ENCODE measurements at places on chromosomes 6 and 20.

GRCh38 chr6:139364302-139364981 is 10.0 kb downstream of the CITED2 start:
- no peak for DNase-seq

DNA sequence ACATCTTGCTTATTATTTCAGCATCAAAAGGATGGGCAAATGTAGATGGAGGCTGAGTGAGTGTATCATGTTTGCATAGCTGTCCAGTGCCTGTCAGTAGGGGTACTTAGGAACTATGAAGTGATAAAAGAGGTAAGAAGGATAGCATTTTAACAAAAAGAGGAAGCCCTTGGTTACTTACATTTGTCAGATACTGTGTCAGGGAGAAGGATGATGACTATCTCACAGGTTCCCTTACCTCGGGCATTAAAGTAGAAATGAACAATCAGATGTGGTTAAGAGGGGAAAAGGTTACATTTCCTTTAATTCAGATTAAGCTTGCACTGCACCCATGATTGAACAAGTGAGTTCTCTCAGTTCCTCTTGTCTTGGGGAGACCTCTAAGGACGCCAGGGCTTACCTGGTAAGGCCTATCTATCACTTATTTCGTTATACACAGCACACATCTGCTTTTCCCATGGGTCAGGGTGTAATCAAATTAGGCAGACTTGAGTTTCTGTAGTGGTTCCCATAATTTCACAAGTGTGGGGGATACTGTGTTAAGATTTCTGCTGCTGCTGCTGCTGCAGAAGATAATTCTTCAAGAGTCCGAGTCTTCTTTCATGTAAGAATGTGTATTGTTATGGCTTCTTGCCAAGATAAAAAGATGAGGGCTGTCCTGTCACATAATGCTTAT is 4.5 kb downstream of the FOXO3 start:
- no peak for DNase-seq

- DNase-seq = no peak
Measured at GRCh38 chr20:57650756-57651483, 30.7 kb upstream of the ZBP1 start.

- DNase-seq = no peak
Measured at GRCh38 chr6:6260196-6260722, 60.2 kb downstream of the F13A1 start.

DNA sequence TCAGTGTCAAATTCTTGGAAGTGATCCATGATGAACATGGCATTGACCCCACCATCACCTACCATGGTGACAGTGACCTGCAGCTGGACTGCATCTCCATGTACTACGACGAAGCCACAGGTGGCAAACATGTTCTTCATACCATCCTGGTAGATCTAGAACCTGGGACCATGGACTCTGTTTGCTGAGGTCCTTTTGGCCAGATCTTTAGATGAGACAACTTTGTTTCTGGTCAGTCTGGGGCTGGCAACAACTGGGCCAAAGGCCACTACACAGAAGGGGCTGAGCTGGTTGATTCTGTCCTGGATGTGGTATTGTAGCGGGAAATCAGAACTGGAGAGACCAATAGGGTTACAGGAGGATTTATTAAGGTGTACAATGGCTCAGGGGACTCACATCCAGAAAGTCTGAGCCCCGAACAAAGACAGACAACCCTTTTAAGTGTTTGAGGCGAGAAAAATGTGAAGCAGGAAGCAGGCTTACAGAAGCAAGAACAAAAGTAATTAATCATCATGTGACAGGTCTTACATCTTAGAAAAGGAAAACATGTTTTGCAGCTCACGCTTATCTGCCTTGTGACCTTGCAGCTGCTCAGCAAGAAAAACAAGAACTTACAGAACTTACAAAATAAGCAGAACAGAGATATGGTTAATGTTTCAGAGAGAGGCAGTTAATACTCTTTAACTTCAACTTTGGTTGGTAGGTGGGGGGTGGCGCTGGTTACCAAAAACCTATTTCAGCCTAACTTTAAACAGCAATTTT is 58.8 kb upstream of the MOCS1 start:
- DNase-seq = no peak

GRCh38 chr6:116971959-116972358 is 94.9 kb downstream of the RFX6 start:
- DNase-seq = no peak

DNA sequence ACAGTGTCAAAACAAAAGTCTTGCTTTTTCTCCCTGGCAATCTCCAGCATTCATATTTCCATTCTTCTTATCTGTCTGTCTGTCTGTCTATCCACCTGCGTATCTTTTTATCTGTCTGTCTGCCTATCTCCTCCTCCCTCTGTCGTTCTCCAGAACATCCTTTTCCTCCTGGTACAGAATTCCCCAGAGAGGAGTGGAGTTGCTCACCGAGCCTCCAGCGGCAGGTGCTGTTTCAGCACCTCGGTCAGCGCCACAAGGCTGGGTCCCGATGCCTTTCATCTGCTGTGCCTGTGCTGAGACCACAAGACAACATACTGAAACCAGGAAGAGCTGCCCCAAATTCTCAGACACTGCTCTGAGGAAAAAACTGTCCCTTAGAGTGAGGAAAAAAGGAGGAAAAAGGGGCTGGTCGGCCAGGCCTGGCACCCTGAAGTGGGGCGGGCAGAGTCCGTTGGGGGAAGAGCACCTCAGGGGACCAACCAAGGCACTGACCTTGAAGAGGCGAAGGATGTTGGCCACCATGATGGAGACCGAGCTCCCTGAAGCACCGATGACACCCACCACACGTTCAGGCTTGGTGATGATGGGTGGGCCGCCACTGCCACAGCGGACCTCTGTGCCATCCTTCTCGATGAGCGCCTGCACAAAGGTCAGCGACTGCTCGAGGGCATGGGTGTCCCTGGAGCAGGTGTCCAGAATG is 13.3 kb downstream of the GRM4 start:
- DNase-seq = no peak

DNA sequence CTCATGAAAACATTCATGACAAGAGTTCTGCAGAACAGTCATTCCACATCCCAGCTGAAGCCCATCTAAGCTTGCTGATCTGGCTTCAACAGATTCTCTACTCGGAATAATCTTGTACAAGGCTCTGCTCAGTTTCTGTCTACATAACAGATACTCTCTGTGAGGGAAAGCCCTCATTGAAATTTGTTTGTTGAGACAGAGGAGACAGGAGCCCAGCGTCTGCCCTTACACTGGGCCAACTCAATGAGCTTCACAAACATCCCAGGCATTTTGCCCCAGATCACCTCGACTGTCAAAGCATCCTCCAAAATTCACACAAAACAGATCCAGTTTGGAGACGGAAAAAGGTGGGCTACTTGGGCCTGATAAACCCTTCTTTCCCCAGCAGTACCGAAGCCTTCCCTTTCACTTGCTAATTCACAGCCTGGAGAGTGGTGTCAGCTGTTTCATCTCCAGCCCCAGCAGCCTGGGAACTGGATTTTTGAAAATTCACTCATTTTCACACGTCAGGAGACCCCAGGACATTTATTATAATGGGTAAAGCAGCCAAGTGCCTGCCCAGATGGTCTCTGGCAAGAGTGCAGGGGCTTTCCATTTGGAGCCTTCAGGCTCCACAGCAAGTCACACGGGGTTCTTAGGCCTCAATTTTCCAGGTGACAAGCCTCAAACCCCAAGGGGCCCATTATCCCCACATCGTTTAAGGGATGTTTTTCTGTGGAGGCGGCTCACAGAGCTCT is 7.3 kb downstream of the CCDC167 start:
- no peak for DNase-seq

GRCh38 chr6:83221889-83222479 is 28.8 kb downstream of the RWDD2A start:
- no peak for DNase-seq

DNA sequence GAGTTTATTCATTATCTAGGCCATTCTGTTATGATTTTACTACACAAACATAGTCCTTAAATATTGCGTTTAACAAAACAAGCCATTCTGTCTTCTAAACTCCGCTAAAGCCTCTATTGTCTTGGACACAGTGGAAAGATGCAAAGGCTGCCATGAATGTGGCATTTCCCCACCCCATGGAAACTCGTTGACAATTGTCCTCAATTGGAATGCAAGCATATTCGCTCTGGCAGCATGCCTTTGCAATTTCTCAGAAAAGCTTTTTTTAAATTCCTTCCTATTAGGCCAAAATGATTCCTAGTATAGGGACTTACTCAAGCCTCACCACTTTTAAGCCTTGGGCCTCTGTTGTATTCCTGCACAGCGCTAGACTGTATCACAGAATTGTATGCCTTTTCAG is 22.8 kb downstream of the OR2A4 start:
- no peak for DNase-seq

DNA sequence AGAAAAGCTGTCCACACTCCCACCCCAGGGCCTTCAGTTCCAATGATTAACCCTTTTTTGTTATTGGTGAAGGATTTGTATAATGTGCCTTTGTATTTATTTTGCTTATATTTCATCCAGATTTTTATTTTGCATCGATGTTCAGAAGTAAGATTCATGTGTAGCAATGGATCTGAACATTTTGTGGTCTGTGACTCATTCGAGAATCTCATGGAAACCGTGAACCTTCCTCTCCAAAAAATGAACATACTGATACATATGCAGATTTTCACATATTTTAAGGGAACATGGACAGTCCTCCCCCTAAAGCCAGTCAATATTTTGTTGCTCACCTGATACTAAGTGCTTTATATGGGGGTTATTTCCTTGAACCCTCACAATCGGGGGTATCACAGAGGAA is 421.8 kb upstream of the SOX4 start:
- DNase-seq = no peak

GRCh38 chr6:122676146-122676545 is 65.9 kb downstream of the PKIB start:
- DNase-seq = no peak

GRCh38 chr6:149860834-149861602 is 3.1 kb downstream of the LRP11 start:
- DNase-seq = no peak

- no peak for DNase-seq
Measured at GRCh38 chr6:16130932-16131387, 2.1 kb downstream of the MYLIP start.

GRCh38 chr6:107740496-107741190 is 83.5 kb downstream of the SCML4 start:
- DNase-seq = no peak

GRCh38 chr6:139982652-139983295 is 608.3 kb upstream of the CITED2 start:
- no peak for DNase-seq

- no peak for DNase-seq
Measured at GRCh38 chr6:3698021-3698420, 53.5 kb downstream of the PXDC1 start.

GRCh38 chr20:51876313-51876940 is 74.1 kb upstream of the SALL4 start:
- no peak for DNase-seq

DNA sequence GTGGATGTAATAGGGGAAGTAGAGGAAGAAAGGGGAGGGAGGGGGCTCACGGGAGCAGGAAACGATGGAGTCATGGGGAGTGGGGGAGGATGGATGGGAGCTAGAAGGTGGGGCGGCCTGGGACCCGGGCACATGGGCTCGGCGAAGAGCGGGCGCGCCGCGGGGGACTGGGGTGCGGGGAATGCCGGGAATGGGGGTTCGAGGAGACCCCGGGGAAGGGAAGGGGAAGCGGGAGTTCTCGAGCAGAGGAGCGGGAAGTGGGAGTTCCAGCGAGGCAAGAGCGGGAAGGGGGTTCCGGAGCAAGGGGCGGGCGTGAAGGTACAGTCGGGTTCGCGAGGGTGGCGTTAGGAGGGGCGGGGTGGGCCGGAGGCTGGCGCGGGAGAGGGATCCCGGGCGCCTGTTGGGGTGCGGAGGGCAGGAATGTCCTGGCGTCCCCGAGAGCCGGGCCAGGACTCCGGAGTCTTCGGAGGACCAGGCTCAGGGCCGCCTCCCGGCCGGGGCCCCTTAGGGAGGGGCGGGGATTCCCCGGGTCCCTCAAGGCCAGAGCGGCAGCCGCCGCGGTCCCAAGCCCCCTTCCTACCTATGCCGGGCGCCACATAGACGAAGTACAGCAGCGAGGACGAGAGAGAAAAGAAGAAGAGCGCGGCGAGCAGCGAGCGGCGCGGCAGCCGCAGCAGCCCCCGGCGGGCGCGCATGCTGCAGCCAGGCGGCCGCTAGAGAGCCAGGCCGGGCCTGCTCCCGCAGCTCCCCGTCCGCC is 504 bp downstream of the B4GALT5 start:
- DNase-seq = no peak

DNA sequence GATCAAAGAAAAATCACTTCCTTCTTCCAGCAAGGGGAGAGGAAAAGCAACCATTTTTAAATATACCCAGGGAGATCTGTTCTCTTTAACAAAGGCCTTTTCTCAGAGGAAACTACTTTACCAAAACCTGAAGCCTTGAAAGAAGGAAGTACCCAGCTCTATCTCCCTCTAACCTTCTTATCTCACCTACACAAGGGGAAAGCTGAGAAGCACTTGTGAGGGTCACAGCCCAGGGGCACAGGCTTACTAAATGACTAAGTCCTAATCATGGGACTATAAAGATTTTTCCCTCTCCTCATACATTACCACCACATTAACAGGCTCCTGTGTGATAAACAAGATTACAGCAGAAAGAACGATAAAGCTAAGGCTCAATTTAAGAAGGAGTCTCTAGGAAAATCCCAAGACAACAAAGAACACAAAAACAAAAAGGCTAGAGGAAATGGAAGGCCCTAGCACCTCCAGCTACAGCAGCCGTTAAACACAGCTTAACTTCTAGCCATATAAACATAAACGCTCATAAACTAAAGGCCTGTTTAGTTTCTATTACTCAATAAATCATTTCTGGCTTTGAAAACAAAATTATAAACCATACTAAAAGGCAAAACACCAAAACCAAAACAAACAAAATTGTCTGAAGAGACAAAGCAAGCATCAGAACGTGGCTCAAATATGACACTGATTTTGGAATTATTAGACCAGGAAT is 284.9 kb upstream of the ECI2 start:
- no peak for DNase-seq

DNA sequence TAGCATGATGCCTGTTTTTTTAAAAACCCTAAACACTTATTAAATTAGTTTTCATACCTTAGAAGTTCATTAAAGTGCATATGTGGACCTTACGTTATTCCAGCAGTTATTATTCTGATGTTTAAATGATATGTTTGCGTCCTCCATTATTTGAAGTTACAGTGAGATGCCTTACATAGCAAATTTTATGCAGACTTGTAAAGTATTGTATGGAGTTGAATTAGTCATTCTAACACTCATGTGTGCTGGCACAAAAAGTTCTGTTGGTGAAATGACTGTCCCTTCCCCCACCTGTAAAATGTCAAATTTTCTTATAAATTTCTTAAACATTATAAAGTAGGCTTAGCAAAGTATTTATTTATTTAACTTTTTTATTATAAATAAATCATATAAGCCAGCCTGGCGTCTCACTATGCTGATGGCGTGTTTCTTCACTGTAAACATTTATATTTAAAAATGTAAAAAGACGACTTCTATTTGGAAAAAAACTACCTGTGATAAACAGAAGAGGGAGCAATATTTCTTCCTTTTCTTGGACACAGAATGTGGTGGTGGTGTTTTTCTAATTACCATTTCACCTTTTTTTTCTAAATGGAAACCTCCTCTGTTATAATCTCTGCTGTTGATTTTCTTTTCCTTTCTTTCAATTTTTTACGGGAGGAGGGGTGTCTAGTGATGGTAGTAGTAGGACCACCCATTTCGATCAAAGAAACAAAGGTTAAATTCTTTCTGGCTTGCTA is 155.4 kb downstream of the RFPL4B start:
- no peak for DNase-seq

GRCh38 chr6:133693565-133693964 is 195.3 kb upstream of the TCF21 start:
- DNase-seq = no peak

- DNase-seq = no peak
Measured at GRCh38 chr6:135033238-135033637, 21.4 kb downstream of the HBS1L start.

GRCh38 chr6:3384241-3385143 is 72.4 kb downstream of the SLC22A23 start:
- DNase-seq = no peak

Measured in stimulated activated CD8-positive, alpha-beta memory T cell treated with anti-CD3 and anti-CD28 coated beads, Interleukin-4, amount 100 ng/mL, for 1 hour (primary cell).